SJSA1 (cell line): ENCODE measurements at places on chromosomes 7 and 10. TPM values are rescaled to one million over a fixed set of nuclear protein-coding genes. Genes with fewer than 3 reads are reported as not detected.

AKR1D1 gene
- total RNA-seq, result not detected in 2 replicates

PDZD7 gene
- total RNA-seq, result 0.50 and 1.3 TPM in 2 replicates

ACADSB gene
- 7.9 and 10.3 TPM in 2 replicates for total RNA-seq

MRPS24 gene
- 146 and 224 TPM in 2 replicates for total RNA-seq

GATA3 gene
- total RNA-seq, result not detected in 2 replicates
